DMS79 treated with DMSO at 0.1 percent for 48 hours (cell line): ENCODE measurements at places on chromosomes 1 and 21.

DNA sequence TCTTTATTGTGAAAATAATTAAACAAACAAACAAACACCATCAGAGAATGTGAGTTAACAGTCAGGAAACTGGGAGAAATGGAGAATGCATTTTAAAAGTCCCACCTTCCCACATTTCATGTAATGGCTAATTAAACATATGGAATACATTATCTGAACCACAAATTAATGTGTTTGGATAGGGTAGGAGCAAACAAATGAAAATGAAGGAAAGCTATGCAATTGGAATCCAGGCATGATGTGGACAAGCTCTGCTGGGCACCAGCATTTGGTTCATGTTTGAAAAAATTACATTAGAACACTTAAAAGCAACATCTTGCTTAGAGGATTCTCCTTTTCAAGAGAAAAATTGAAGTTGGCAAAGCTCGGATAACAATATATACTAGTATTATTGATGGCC lies 628.1 kb downstream of the LMO4 start:
- DNase-seq = no peak

GRCh38 chr1:173005196-173005864 lies 45.4 kb downstream of the TNFSF18 start:
- no peak for DNase-seq

GRCh38 chr1:162847839-162848453 lies 13.0 kb downstream of the CCDC190 start:
- peak; percentile 22 for DNase-seq

- no peak for DNase-seq
Measured at GRCh38 chr1:62386351-62387121, 50.3 kb upstream of the USP1 start.

- no peak for DNase-seq
Measured at GRCh38 chr1:243513726-243514491, 258.1 kb downstream of the SDCCAG8 start.

DNA sequence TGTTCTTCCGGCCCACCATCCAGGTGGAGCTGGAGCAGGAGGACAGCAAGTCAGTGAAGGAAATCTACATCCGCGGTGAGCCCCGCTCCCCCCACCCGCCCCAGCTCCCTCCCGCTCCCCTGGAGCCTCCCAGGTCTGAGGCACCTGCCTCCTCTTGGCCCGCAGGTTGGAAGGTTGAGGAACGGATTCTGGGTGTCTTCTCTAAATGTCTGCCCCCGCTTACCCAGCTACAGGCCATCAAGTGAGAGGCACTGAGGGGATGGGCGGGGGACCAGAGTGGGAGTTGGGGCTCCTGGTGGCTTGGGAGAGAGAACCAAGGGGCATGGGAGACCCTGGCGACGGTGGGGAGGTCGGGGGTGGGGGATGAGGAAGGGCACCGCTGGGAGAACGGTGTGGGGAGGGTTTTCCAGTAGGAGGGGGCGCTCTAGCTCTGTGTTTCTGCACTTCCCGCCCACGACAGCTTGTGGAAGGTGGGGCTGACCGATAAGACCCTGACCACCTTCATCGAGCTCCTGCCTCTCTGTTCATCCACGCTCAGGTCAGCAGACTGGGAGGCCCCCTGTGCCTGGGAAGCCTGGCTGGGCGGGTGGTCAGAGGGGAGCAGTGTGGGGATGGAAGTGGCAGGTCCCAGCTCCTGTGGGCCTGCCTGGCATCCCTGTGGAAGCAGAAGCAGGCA lies 4.2 kb downstream of the LRRC71 start:
- DNase-seq = no peak

DNA sequence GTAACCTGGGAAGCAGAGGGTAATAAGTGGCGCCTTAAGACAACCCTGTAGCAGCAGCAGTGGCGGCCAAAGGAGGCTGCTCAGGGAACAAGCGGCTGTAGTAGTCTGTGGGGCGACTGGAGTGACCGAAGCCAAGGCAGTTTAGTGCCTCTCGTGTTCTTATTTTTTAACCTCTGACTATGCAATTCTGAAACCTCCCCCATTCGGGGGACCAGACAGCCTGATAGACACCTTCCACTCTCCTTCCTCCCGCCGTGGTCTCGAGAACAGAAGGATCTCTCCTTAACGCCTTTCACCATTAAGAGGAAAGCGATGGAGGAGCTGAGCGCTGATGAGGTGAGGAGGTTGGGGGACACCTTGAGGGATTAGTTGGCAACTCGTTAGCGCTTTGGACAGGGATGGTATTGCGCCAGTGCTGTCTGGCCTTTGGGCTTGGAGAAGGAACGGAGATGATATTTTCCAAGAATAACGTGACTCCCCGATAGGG lies 644 bp downstream of the UBE4B start:
- peak; percentile 75 for DNase-seq

GRCh38 chr1:230749150-230749549 lies 2.0 kb downstream of the CAPN9 start:
- DNase-seq = no peak

GRCh38 chr1:150282558-150282958 lies 204 bp downstream of the CIART start:
- DNase-seq = no peak

DNA sequence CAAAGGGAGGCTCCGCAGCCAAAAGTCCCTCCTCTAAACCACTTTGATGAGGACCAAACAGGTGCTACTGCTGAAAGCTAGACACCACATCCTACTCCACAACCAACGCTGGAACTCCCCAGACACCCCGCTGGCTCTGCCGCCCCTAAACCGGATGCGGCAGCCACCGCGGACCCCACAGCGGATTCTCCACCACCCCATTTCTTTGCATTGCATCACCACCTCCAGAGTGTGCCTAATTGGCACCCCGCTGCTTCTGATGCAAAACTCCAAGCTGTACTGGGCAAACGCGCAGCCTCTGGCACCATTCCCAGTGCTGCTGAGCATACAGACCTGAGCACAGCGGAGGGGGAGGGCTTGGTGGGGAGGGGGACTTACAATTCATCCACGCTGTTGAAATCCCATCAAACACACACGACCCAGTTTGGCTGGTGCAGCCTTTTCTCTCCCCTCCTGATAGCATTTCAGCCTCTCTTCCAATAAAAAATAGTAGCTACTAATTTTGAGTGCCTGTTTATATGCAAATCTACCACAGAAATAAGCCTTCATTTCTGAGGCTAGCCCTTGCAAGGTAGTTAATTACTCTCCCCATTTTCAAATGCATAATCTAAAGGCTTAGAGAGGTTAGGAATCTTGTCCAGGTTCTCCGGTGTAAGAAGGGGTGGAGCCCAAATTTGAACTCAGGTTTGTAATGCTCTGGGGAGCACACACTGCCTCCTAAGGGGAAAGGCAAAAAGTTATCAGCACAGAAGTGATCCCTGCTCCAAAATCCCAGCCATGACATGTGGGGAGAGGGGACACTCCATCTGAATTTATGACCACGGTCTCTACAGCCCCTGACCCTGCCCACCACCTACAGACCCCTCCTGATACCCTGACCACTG lies 12.2 kb upstream of the RGS16 start:
- DNase-seq = peak; percentile 98

DNA sequence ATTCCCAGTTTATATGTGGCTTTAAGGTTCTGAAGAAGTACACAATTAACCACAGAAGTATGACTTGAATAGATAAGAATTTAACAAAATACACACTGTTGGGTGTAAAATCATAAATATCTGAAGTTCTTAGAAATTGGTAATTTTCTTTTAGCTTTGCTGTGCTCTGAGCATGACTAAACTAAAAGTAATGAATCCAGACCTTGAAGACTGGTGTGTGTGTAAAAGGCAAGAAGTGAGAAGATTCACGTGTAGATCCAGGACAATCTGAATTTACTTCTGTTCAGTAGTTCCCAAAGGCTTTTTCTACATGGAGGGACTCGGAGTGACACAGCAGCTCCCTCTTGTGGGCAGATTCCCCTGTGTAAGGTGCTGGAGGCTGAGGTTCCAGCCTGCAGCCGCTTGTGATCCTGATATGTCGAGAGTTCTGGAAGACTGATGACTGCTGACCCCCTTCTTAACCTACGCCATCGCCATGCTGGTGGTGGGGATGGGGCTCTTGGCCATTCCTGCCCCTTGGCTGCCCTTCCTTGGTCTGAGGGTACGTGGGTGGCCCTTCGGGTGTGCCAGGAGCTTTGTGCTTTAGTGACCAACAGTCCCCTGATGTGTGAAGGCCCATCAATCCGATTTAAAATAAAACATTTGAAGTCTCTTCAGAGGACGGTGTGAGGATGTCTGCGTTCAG lies 62.7 kb downstream of the ADARB1 start:
- DNase-seq = peak; percentile 51

GRCh38 chr1:6412896-6413295 lies 6.8 kb downstream of the HES2 start:
- no peak for DNase-seq

- no peak for DNase-seq
Measured at GRCh38 chr1:218970397-218970990, 203.2 kb upstream of the LYPLAL1 start.

DNA sequence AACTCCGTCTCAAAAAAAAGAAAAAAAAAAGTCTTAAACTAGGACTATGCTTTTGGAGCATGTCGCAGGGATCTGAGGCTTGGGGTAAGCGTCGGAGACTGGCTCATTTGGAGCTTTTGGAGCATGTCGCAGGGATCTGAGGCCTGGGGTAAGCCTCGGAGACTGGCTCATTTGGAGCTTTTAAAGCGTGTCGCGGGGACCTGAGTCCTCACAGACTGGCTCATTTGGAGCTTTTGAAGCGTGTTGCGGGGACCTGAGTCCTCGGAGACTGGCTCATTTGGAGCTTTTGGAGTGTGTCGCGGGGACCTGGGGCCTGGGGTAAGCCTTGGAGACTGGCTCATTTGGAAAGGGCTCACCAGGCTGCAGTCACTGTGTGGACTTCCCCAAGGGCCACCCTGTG lies 13.6 kb upstream of the TSPEAR start:
- no peak for DNase-seq

- peak; percentile 26 for DNase-seq
Measured at GRCh38 chr1:164320790-164321731, 237.9 kb upstream of the PBX1 start.

- no peak for DNase-seq
Measured at GRCh38 chr1:38046333-38046883, at the start of gene POU3F1. Gene POU3F1 (minus strand): TSS chr1:38046793. CDS start chr1:38046743, 50 bp downstream.

DNA sequence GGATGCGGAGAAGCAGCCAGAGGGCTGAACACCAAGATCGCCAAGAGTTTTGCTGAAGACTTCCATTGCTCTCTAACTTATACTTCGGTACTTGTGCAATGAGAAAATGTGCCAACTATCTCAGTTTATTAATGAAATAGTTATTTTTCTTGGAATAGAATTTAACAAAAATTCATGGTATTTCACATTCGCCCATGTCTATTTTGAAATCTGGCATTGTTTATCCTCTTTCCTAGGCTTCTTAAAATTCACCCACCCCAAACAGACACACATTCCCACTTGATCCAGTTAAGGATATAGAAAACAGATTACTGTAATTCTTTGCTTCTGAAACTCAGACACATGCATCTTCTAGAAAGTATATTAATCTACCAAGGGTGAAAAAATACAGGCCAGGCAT lies 56.3 kb upstream of the ADAMTS5 start:
- no peak for DNase-seq

GRCh38 chr1:94246692-94247137 lies 9.3 kb upstream of the ARHGAP29 start:
- no peak for DNase-seq

- DNase-seq = no peak
Measured at GRCh38 chr1:109373126-109373525, 24.6 kb downstream of the SORT1 start.
